ENCODE measurements at places on chromosomes 4 and X.

- no peak for DNase-seq
These were observed 2.8 kb downstream of the TMPRSS11D start for GRCh38 chr4:67880866-67881610.

- no peak for DNase-seq
These were observed 227.6 kb downstream of the PRDM5 start for GRCh38 chr4:120694973-120695372.

- DNase-seq, result no peak
These were observed 321.3 kb downstream of the TMA16 start for GRCh38 chr4:163815776-163816175.

- no peak for DNase-seq
These were observed 85.1 kb downstream of the USP46 start for GRCh38 chr4:52574036-52574435.

GRCh38 chr4:21450331-21450730, 498.2 kb downstream of the KCNIP4 start:
- no peak for DNase-seq

Measured in NCI-H1436 treated with DMSO at 0.1 percent for 48 hours (cell line).